ENCODE measurements at places on chromosomes 5 and 9. TPM values are rescaled to one million over a fixed set of nuclear protein-coding genes. Genes with fewer than 3 reads are reported as not detected.

TAF11L10 gene
- total RNA-seq = not detected

OR1N2 gene
- not detected for total RNA-seq

TIMD4 gene
- 1.3 TPM for total RNA-seq

HMCN2 gene
- total RNA-seq = not detected

HAND1 gene
- total RNA-seq = not detected

DNA sequence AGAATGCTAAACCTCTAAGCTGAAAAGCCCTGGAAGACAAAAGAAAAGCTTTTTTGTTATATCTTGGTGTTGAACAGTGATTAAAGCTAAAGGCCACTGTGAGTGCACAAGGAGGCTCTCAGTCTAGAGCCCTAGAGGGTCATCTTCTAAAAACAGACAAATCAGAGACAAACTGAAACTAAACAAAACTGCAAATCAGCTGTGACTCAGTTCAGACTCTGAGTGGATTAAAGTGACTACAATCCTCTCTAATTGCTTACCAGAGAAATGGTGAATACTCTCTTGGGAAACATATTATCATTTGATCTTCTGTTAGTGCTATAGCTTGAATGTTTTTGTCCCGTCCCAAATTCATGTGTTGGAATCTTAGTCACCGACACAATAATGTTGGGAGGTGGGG, 491.9 kb downstream of the CDH18 start:
- DNase-seq = no peak

DNA sequence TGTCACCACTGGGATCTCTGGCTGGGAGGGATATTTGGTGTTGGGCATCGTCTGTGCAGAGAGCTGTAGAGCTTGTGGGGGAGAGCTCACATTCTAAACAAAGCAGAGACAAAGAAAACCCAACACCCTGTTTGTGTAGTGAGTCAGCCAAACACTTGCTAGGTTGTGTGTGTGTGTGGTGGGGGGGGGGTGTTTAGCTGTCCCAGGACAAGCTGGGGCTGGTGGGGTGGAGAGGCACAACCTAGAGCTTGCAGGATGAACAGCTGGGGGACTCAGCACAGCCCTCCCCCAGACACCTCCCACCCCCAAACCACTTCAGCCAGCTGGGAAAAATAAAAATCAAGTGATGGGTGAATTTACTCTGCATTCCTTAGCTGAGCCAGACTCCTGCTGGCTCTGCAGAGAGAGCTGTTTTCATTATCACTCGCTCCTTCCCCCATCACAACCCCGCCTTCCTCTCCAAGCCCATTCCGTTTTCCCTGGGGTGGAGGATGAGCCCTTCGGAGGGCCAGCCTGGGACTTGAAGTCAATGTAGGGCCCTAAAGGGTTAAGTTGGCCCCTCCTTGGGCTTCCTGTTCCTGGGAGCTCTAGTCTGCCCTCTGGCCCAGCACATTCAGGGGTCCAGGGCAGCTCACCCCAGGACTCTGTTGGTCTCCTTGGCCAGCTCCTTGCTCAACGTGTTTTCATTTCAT, 2.6 kb downstream of the OLFML2A start:
- no peak for DNase-seq

GRCh38 chr5:157362012-157362411, 96.1 kb downstream of the CYFIP2 start:
- DNase-seq = no peak

GRCh38 chr5:171520300-171521174, 101.1 kb downstream of the FGF18 start:
- no peak for DNase-seq

GRCh38 chr5:138616508-138616907, 41.3 kb upstream of the HSPA9 start:
- no peak for DNase-seq

DNA sequence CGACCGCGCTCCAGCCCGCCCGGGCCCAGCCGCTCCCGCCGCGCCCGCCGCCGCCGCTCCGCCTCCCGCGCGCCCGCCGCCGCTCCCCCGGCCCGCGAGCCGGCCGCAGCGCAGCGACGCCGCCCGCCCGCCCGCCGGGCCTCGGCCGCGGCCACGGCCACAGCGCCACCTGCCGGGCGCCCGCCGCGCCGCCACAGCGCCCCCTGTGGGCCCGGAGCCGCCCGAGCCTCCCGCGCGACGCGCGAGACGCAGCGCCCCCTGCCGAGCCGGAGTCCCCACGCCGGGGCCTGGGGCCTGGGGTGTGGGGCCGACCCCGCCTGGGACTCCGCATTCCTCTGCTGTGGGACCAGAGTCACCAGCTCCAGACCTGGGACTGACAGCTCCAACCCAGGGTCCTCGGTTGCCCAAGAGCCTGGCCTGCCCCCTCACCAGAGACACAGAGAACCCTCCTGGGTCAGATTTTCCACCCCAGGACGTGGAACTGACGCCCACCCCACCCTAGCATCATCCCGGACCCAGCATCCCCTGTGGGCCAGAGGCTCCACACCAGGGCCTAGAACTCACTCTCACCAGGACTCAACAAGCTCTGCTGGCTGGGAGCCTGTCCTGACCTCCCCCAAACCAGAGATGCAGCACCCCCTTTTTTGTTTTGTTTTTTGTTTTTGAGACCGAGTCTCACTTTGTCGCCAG, at the start of gene RAPGEF1:
Gene RAPGEF1 (minus strand): TSS at position 118 of the 690 bp plus-strand sequence. CDS start 246 bp downstream, outside the sequence.
- peak; percentile 87 for DNase-seq

- no peak for DNase-seq
Observed at GRCh38 chr9:88270413-88270812, 117.8 kb upstream of the SPIN1 start.

DNA sequence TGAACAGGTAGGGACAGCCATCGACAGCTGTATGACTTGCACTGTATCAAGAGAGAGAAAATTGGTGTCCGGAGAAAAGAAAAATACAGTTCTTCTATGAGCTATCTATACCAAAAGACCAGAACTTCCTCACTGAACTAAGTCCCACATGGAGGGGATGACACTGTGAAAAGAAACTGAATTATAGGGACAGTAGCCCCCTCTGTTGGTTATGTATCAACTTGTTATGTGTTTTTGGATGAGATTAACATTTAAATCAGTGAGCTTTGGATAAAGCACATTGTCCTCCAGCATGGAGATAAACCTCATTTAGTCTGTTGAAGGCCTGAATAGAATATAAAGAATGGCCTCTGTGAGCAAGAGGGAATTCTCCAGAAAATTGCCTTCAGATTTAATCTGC, 176.6 kb upstream of the SH3GL2 start:
- DNase-seq = no peak

- no peak for DNase-seq
Observed at GRCh38 chr9:123048748-123049147, 15.3 kb downstream of the GPR21 start.

DNA sequence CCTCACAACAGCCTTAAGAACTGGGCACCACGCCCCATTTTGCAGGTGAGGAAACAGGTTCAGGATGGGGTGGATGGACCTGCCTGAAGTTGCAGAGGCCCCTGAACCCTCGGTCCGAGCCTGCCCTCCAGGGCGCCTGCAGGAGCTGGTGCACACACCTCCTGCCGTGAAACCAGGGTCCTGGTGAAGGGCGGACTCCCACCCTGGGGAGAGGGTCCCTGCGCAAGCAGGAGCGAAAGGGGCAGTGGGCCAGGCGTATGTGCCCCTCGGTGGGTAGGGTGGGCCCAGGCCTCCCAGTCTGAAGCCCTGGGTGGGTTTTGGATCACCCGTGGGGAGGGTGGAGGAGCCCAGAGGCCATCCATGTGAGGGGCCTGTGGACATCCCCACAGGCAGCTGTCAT, 37.9 kb downstream of the HK3 start:
- no peak for DNase-seq

Measured in activated naive CD8-positive, alpha-beta T cell treated with anti-CD3 and anti-CD28 coated beads for 36 hours (primary cell).